Smooth muscle cell of trachea (primary cell): ENCODE measurements at places on chromosomes 16 and 17. TPM values are rescaled to one million over a fixed set of nuclear protein-coding genes. Genes with fewer than 3 reads are reported as not detected.

The IGF2BP1 gene
- total RNA-seq = 2.6 and 3.3 TPM in 2 replicates

The ZG16 gene
- total RNA-seq = not detected in 2 replicates

The MYCBPAP gene
- total RNA-seq = 1.5 and 2.8 TPM in 2 replicates

The WNK4 gene
- total RNA-seq = 0.29 and 0.33 TPM in 2 replicates

The ASPA gene
- total RNA-seq = 1.2 and 1.8 TPM in 2 replicates

The B4GALNT2 gene
- not detected in 2 replicates for total RNA-seq

The PRSS36 gene
- total RNA-seq = 0.17 and 0.29 TPM in 2 replicates

The BCO1 gene
- under 0.01 TPM in 1 of 2 replicates, not detected in the other for total RNA-seq

The KCNH6 gene
- not detected in 2 replicates for total RNA-seq

The NDE1 gene
- 25.1 and 56.3 TPM in 2 replicates for total RNA-seq

The PPY gene
- not detected in 2 replicates for total RNA-seq
